ENCODE measurements at places on chromosomes 3 and 15.

DNA sequence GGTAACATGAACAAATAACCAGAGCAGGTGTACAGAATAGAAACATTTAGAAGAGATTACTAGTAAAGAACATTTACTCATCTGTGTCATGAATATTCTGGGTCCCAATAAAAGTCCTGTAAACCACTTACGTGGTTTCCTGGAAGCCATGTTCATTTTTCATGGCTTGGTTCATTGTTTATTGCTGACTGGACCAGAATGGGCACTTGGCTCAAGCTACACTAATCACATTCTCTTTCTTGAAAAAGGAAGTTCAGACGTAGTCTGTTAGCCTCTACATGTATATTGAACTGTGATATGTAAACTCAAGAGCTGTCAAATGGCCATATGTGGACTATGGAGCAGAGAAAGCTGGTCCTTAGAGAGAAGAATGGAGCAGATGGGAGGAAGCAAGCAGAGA is 138.3 kb upstream of the FAM3D start:
- no peak for DNase-seq

GRCh38 chr15:38424101-38424552 is 29.8 kb upstream of the FAM98B start:
- DNase-seq: no peak

DNA sequence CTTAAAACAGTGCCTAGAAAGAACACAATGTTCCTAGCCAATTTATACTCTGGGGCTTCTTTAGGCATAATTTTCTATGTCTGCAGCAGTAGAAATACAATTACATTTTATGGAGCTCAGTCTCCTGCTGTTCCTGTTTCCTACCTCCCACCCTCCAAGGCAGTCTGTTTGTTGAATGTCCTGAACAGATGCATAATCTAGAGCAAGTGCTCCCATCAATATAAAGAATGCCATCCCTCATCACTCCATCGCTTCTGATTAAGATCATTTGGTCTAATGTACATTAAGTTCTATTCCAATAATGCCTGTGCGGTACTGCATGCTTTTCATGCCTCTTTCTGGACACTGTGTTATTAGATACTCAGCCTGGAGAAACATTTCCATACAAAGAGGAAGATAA is 869.8 kb upstream of the CFAP20DC start:
- no peak for DNase-seq

DNA sequence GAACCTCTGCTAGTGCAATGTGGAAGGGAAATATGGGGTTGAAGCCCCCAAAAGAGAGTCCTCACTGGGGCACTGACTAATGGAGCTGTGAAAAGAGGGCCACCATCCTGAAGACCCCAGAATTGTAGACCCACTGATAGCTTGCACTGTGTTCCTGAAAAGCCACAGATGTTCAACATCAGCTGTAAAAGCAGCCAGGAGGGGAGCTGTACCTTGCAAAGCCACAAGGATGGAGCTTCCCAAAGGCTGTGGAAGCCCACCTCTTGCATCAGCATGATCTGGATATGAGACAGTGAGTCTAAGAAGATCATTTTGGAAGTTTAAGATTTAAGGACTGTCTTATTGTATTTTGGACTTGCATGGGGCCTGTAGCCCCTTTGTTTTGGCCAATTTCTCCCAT is 125.8 kb upstream of the TGFBR2 start:
- no peak for DNase-seq

DNA sequence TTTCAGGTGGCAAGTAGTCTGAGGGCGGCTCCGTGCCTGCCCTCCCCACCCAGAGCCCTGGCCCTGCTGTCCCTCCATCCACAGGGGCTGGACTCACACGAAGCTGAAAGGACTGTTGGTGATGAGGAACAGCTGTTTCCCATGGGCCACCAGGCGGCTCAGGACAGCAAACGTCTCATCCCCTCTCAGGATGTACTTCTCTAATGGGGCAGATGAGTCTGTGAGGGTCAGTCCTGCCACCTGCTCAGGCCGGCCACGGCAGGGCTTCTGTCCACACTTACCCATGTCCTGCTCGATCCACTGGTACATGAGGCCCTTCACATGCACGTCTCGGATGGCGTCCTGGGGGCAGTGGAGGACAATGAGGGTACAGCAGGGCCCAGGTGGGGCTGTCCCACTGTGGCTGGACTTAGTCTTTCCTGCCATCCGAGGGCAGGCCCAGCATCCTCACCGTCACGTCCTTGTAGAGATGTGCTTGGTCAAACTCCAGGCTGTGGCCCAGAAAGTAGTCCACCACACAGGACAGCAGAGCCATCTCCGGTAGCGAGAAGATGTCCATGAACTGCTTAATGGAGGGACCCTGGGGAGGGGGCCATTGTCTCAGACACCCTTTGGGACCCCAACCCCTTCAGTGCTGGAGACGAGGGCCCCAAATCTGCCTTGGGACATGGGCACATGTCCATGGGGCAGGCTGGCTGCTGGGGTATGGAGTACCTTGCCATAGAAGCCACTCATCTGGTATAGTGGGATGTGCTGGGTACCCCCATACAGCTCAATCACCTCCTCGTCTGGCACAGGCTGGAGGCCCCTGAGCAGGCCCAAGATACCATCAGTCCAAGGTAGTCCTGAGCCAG is 5.7 kb downstream of the NT5DC2 start:
- no peak for DNase-seq

DNA sequence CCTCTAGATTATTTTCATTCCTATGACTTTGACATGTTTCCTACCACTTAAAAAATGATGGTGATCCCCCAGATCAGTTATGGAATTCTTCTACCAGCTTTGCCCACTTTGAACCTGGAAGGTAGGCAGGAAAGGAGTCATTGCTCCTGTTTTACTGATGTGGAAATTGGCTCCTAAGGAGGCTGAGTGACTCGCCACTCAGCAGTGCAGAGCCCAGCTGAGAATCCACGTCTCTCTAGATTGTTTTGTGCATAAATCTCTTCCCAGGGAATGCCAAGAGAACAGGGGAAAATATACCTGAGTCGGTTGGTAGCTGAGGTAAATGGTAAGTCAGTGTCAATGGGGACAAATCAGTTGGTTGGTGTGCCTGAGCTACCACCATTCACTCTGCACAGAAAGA is 4.7 kb downstream of the LTF start:
- peak; percentile 64 for DNase-seq

DNA sequence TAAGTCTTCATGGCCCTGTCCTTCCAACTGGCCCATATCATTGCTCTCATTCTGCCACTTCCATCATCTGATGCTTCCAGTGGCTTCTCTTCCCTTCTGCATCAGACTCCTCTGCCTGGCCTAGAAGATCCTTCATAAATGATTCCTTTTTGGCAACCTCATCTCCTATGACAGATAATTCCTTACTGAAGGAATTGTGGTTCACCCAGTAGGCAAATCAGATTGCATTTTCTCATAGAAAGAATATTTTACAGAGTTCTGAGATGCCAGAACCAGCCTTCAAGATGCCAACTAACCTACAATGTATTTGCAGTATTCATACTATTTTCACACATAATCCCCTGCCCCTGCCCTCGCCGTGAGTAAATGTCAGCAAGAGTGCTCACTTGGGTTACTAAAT is 423.0 kb upstream of the TGFBR2 start:
- no peak for DNase-seq

GRCh38 chr3:149701206-149701976 is 43.6 kb upstream of the WWTR1 start:
- no peak for DNase-seq

DNA sequence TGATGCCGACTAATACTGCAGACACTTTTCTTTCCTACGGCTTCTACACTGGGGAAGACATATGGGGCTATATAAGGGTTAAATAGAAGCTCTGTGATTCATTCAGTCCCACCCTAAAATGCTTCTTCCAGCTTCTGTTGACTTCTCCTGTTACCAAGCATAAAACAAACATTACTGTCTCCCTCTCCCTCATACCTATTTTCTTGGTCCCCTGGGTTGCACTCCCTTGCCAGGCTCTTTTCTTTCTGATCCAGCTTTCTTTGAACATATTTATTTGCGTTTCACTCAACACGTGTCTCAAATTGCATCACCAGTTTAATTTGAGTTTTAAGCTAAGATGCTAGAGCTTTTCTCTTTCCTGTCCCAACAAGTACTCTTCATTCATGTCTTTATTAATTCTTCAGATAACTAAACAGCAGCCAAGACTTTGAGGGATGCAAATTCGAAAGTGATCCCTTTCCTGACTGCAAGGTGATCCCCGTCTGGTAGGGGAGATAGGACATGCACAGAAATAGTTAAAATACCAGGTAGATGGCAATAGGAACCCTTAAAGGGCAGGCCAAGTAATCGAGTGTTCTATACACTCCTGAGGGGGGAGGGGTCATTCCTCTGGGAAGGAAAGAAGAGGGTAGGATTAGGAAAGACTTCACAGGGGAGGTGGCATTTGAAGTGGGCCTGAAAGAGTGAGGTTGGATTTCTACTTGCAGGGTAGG is 198.6 kb upstream of the BCL6 start:
- DNase-seq: no peak

DNA sequence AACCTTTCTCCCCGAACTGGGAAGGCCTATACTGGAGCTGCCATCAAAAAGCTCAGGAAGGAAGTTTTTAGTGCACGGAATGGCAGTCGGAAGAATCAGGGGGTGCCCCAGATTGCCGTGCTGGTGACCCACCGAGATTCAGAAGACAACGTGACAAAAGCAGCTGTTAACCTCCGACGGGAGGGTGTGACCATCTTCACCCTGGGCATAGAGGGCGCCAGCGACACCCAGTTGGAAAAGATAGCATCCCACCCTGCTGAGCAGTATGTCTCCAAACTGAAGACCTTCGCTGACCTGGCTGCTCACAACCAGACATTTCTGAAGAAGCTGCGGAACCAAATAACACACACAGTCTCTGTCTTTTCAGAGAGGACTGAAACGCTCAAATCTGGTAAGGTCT is 48.2 kb downstream of the COL6A6 start:
- DNase-seq: no peak

GRCh38 chr3:44421280-44421679 is 56.2 kb downstream of the ZNF445 start:
- no peak for DNase-seq

DNA sequence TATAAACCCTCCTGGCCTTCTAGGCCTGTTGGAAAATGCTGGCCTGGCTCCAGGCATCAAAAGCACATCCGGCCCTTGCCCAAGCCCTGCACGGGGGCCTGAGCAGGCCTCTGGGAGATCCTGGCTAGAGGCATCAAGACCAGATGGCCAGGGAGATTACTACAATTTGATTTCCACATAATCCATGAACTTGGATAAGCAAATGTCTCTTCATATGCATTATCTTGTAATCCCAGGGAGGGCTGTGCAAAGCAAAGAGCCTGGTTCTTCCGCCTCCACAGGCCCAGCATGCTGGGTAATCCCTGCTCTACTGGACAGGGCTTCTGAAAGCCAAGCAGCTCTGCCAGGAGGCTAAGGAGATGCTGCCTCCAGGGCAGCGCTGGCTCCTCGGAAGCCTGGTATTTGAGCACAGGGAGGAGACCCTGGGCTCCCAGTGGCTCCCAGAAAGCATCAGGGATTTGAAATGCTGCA is 18.2 kb downstream of the MRPL46 start:
- DNase-seq: no peak

DNA sequence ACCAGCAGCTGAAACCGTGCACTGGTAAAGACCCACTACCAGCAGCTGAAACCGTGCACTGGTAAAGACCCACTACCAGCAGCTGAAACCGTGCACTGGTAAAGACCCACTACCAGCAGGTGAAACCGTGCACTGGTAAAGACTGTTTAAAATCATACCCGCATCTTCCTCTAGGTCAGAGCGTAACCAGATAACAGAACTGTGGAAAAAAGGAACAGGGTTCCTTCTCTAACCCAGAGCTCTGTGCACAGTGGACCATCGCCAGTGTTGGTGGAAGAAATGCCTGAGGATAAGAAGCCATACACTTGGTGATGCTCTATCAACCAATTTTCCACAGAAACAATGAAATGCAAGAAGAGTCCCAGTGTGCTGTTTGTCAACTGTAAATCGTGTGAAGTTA is 243.4 kb downstream of the NTRK3 start:
- DNase-seq: no peak

- DNase-seq: no peak
These were observed 21.8 kb downstream of the WDR53 start for GRCh38 chr3:196546537-196546936.

DNA sequence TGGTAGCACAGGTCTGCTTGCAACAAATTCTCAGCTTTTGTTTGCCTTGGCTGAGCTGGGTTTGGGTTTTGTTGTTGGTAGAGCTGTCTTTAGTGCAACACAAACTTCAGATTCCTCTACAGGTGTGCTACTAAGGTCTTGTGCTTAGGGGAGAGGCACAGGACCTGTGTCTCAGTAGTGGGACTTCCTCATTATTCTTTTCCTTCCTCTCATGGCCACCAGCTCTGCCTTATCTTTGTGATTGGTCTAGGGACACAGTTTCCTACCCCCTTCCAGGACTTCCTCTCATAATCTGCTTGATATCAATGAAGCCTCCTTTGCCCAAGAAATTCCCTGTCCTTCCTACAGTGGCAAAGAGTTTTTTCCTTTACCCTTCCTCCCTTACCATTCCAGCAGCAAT is 24.9 kb upstream of the DNAAF4 start:
- DNase-seq: no peak

DNA sequence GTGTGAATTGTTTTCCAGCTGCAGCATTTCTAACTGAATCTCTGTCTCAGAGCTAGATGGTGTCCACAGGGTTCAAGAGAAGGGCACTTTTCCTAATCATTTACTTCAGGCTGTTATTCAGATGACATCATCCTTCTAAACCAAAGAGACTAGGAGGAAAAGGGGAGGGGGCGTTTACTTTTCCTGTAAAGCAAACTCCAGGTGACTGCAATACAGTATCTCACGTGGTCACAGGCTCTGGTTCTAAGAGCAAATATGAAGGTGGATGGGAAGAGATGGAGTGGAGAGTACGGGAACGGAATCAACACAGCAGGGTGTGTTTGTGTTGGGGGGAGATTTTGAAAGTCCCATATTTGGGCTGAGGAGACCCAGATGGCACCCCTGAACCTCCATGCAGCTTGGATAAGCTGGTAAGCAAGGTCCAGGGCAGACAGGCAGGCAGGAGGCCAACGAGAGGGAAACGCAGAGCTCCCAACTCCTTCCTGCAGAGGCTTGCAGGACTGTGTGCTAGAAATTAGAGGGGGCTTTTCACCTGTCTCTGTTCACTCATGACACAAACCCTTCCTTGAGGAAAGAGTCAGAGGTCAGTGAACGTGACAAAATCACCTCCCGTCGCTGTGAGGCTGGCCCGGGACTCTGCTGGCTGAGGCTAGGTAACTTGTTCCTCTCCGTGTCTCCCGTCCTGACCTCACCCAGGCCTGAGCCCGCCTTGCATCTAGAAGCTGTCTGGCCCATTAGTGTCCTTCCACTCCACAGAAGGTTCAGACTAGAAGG is 151.2 kb downstream of the OPA1 start:
- peak; percentile 93 for DNase-seq

GRCh38 chr15:52651868-52652267 is 27.3 kb downstream of the ATOSA start:
- peak; percentile 86 for DNase-seq

DNA sequence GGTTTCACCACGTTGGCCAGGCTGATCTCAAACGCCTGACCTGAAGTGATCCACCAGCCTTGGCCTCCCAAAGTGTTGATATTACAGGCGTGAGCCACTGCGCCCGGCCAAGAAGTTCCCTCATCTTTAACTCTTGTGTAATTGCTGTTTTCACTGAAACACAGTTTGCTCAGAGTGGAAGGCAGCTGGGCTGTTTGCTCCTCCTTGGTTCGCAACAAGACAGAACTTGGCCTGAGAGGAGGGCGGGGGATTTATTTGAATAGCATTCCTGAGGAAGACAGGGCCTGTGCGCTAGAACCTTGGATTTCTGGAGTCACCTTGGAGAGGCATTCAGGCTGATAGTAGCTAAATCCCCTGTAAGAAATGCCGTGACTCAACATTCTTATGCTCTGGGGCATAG is 226.7 kb upstream of the MCTP2 start:
- DNase-seq: no peak
